Activated CD4-positive, alpha-beta T cell treated with anti-CD3 and anti-CD28 coated beads, Interleukin-2, amount 50 U/mL, for 1 hour (primary cell): ENCODE measurements at places on chromosomes 3 and 15.

DNA sequence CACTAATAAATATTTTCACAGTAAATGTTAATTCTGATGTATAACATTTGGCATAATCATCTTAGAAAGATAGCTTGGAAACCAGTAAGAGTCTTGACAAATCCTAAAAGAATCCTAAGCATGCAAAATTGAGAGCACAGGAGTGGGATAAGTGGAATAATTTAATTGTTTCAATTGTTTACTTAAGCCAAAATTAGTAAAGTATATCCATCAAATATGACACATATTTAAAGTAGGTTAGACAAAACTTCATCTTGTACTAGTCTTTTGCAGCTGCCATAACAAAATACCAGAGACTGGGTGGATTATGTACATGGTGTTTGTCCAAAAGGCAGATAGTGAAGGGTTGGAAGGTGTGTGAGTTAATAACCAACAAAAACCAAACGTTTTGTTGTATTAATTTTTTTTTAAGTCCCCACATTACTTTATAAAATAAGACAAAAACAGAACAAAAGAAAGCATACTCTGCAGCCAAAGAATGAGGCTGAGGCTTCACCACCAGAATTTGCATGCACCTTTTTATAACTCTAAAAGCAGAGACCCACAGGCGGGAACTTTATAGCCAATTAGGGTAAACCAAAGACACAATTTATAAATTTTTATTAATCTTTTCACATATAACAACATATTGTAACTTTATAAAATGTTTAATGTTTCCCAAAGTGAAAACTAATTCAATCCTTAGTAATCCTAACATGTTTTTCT lies 41.9 kb upstream of the CD200R1L start:
- no peak for DNase-seq

DNA sequence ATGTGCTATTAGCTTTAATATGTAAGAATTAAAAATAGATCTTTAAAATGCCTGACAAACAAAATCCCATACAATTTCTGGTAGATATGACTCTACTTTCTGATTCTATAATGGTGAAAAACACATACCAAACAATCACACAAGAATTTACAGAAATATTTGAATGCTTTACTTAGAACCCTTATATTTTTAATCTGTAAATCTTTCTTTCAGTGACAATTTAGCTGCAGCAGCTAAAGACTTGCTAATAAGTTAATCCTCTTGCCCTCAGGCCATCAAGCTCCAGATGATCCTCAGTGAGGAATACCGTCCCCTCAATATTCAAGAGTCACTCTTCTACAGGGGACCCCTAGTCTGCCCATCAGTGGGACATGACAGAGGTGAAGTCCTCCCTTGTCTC lies 55.6 kb downstream of the C3orf80 start:
- no peak for DNase-seq

DNA sequence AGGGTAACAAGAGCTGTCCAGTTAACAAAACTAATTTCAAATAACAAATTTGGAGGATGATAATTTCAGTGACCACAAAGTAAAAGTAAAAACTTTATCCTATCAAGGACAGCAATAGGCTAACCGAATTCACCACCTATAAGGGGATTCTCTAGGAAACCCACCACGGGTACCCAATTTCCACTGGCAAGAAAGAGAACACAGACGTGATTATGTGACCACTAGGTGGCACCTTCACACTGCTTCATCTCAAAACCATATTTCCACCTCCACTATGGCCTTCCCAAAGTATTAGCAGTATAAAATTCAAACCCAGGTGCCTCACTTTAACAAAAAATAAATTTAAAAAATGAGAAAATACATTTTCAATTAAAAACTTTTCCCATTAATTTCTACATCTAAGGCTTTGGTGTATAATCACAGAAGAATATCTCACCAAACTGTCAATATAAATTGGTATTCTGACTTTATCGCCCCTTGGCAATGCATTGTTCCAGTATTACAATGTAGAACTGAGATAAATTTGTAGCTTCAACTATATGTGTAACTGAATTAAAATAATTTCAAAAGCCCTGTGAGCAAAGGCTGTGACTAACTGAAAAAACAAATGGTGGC lies 96.5 kb downstream of the FSIP1 start:
- peak; percentile 14 for DNase-seq

GRCh38 chr3:21795921-21796320 lies 44.9 kb upstream of the ZNF385D start:
- no peak for DNase-seq

- DNase-seq, result no peak
These were observed 11.6 kb downstream of the PHLDB2 start for GRCh38 chr3:111870620-111871019.

GRCh38 chr15:96349034-96349856 lies 18.7 kb downstream of the NR2F2 start:
- DNase-seq, result no peak

GRCh38 chr15:90751300-90751825 lies 34.2 kb downstream of the BLM start:
- no peak for DNase-seq

DNA sequence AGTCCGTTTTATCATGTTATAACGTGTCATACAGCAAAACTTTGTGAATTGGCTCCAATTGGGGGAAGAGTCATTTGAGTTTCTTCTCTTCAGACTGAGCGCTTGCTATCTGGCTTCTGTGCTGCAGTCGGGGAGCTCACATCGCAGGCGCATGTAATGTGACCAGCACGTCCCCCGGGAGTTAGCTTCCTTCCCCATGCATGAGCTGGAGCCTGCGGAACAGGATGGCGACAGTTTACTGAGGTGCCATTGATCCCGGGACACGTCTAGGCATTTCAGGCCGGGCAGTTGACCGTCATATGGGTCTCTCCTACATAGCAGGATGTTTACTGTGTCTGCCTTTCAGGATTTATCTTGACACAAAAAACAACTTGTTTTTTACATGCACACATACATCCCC lies 44.8 kb downstream of the CMTM8 start:
- DNase-seq, result no peak

DNA sequence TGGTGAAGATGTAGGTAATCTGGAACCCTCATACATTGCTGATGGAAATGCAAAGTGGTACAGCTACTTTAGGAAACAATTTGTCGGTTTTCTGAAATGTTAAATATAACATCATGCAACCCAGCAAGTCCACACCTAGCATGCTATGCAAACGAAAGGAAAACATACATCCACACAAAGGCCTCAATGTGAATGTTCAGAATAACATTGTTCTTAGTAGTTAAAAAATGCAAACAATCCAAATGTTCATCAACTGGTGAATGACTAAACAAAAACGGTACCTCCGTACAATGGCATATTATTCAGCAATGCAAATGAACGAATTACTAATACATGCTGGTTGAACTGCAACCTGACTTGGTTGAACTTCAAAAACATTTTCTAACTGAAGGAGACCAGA lies 423.3 kb upstream of the THRB start:
- DNase-seq, result no peak

GRCh38 chr15:100923902-100924301 lies 4.7 kb downstream of the LRRK1 start:
- no peak for DNase-seq

- no peak for DNase-seq
These were observed 123.2 kb upstream of the FEZF2 start for GRCh38 chr3:62496503-62496902.

DNA sequence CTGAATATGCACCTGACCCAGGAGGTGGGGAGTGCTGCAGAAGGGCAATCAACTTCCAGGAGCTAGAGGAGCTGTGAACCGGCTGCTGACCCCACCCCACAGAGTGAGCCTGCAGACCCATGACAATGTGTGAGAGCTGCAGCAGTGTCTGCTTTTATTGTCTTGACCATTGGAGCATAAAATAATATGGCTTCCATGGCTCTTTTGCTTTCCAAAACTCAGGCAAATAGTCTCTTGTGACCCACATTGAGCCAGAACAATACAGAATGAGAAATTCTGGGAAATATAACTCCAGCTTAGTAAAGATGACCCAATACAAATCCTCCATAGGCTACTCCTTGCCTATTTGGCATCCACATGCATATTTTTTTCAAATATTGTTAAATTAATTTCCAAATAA lies 309.6 kb downstream of the PYDC2 start:
- DNase-seq, result no peak

DNA sequence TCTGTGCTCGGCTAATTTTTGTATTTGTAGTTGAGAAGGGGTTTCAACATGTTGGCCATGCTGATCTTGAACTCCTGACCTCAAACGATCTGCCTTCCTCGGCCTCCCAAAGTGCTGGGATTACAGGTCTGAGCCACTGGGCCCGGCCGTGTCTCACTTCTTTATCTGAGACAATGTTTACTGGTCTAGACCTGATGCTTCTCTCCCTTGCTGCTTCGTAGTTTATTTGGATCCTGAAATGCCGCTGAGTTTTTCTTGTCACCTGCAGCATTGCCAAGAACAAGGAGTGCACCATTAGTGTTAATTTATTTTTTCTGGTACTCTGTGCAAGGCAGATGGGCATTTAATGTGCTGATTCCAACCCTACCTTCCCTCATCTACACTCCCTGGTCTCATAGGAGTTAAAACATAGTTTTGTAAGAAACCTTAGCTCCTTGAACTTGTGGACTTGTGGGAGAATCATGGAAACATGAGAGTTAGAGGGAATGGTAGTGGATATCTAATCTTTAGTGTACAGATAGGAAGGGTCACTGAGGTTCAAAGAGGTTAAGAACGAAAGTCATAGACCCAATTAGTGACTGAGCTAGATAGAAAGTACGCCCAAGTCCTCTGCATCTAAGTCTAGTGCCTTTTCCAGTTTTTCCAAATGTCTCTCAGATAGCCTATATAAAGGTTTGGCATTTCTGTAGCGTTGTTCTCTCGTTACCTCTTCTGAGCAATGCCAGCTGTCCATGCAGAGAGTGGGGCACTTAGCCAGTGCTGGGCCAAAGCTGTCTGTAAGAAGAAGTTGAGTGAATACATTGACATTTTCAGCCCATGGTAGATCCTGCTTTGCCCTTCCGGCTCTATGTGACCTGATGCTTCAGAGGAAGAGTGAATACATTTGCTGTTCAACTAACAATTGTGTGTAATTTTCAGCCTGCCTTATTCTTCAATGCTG lies 244.1 kb downstream of the LPP start:
- DNase-seq, result no peak

DNA sequence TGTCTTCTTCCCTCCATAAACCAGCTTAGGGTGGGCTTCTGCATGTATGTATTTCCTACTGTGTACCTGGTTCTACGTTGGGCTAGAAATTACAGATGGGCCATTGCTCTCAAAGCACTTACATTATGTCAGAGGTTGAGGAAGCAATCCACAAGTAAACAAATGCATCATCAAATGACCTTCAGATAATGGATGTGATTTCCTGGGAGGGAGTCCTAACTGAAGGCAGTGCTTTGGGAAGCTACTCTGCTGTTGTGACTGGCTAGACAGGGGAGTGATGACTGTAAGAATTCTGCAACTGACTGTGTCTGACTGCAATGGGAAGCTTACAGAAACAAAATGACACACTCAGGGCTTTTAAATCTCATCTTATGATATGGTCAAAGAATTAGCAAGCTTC lies 71.0 kb upstream of the PRR23E start:
- DNase-seq, result no peak

GRCh38 chr3:76888856-76889255 lies 151.0 kb upstream of the ROBO2 start:
- no peak for DNase-seq

GRCh38 chr3:24290596-24290995 lies 204.1 kb downstream of the THRB start:
- DNase-seq, result no peak

DNA sequence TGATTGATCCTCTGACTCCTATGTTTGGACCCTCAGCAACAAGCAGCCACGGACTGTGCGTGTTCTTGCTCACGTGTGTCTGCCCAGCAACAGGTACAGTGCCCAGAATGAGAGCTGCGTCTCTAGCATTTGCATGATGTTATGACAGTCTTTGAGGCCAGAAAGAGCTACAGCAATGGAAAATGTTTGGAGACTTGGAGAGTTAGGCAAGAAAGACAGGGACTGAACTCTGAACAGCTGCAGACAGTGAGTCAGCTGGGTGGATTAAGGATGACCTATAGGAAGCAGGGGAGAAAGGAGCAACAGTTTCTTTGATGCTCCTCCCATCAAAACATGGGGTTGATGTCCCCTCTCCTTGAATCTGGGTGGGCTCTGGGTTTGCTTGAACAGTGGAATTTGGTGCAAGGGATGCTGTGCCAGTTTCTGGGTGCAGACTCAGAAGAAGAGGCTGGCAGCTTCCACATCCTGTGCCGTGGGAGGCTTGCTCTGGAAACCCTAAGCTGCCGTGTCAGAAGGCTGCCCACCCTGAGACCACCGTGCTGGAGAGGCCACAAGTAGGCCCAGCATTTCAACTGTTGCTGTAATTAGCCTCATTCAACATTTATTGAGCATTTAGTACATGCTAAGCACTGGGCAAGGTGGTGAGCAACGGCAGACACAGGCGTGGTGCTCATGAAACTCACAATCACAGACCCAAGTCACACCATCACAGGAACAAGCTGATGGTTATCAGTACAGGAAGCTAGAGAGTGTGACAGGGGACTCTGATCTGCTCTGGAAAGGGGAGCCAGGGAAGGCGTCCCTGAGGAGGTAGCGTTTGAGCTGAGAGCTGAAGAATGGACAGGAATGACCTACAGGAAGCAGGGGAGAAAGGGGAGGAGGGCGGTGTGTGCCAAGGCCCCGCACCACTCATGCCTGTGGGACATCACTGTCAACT lies 21.7 kb downstream of the CCR9 start:
- DNase-seq, result no peak

DNA sequence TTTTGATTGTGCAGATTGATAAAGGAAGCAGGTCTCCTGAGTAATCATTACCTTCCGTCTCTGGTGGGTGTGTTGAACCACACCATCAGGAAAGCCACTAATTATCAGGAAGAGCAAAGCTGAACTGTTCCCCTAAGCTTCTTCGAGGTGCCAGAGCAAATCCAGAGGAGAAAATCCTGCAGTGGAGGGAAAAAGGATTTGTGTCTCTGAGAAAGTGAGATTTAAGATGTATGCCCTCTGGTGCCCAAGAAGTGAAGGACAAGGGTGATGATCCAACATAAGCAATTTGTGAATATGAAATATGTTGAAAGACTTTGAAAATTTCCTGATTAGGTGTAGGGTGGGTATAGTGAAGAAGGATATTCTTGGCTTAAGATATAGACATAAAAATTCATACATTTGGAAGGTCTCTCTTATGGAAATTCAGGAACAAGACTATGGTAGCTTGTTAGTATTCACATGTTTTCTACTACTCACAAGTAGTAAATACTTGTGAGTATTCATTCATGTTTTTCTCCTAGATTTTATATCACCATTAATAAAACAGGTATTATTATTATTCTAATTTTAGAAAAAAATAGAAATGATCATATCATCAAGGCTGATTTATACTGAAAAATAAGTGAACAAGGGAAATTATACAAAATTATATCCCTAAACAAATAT lies 34.8 kb downstream of the COMMD2 start:
- no peak for DNase-seq

GRCh38 chr15:101008158-101009139 lies 89.3 kb downstream of the LRRK1 start:
- DNase-seq, result peak; percentile 87
